NCI-H1436 (cell line): ENCODE measurements at places on chromosomes 3 and 15.

GRCh38 chr15:88489321-88489720 is 21.8 kb downstream of the MRPS11 start:
- DNase-seq: no peak

DNA sequence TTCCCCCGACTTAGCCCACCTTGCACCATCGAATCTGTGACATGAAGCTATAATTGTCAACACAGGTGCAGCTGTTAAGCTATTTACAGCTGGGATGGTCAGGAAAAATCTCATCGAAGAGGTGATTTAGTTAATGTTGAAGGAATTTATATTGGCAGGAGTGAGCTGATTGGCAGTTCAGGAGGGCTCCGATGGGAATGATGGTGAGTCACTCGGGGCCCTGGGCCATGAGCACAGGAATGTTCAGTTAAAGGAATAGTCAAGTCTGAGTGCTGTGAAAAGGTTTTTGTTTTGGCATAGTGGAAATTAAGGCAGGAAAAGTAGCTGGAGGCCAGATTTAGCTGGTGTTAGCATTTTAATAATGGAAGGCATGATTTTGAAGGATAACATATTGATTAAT is 95.7 kb downstream of the OXSM start:
- DNase-seq: no peak

DNA sequence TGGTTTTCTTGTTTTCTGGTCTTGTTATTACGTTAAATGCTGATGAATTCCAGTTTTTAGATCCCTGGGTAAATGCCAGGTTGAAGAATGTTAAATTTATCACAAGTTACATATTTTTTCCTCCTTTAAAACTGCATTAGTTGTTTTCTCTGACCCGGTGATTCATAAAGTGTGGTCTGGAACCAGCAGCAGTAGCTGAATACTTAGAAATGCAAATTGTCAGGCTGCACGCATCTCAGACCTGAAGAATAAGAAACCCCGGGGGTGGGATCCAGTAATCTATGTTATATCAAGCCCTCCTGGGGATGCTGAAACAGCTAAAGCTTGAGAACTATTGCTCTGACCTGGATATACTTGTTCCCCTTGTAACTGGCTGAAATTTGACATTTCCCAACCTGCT is 69.1 kb downstream of the PEX5L start:
- DNase-seq: no peak

GRCh38 chr3:108046247-108046646 is 44.6 kb downstream of the CD47 start:
- no peak for DNase-seq

DNA sequence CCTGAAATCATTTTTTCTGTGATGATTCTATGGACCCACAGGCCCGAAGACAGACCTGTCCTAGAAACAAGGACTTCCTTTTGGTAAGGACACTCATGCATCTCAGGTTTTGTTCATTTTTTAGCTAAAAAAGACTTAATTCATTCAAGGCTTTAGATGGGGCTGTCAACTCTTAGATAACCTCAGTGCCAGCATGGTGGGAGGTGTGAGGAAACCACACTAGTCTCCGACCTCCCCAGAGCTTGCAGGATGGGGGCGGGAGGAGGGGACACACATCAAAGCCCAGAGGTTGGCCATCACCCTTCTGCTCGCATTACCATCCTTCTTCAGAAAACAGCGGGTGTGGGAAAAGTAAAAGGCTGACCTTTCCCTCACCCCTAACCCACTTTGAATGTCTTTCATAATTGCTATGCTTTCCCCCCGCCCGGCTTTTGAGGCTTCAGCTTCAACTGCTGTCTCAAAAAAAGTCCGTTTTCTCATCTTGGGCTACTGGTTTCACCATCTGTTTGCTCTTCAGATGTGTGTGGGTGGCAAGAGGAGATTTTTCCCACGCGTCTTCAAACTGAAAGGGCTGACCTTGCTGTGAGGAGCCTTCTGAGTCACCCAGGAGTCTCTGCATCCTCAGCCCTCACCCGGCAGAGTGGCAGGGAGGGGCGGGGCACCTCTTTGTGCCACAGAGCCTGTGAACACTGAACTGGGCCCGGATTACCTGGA is 27.6 kb upstream of the CXCR6 start:
- DNase-seq: no peak

DNA sequence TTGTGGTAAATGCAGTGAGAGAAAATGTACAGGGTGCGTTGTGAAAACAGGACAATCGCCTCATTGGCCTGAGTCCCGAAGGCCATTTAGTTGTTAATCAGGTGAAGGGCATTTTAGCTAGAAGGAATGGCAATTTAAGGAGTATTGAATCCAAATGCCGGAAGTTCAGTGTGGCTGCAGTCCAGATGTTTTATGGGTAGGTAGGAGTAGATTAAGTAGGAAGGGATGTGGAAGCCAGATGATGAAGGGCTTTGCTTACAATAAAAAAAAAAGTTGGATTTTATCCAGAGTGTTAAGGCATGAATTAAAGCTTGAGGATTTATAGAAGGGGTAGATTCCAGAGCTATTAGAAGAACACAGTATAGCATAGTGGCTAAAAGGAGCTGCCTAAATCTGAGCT is 572.7 kb downstream of the NLGN1 start:
- no peak for DNase-seq

- no peak for DNase-seq
Measured at GRCh38 chr3:149535333-149535685, 60.8 kb downstream of the TM4SF4 start.

DNA sequence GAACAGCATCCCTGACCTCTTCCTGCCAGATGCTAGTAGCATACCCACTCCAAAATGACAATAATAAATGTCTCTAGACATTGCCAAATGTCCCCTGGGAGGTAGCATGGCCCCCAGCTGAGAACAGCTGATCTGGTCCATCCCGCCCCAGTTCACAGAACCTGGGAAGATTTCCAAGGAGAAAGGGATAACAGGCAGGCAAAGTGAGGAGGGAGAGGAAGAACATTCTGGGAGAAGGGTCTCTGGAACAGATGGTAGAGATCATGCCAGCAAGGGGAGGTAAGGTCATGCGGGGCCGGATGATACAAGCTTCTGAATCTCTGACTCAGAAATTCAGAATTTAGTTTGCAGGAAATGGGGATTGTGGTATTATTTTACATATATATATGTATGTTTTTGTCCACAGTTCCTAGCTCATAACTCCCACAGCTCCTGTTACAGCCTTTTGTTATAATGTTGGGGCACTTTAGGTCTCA is 192.7 kb downstream of the SUCLG2 start:
- DNase-seq: no peak

- DNase-seq: no peak
Measured at GRCh38 chr3:194732617-194733016, 46.9 kb downstream of the FAM43A start.

DNA sequence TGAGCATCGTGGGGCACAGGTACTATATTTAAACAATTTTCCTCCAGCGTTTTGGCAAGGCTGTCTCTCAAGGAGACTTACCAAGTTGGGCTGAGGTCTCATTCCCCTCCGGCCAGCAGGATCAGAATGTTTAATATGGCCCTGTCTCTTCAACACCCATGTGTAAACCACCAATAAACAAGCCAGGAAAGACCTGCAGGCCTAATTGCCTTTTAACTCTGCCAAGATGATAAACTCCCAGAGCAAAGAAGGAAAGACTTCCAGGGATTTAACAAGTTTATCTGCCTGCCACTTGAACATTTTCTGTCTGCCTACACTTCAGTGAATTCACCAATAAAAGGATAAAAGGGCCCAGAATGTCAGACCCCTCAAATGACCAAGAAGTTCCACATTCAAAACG is 130.3 kb upstream of the WNT5A start:
- no peak for DNase-seq

- no peak for DNase-seq
Measured at GRCh38 chr15:95875121-95875643, 455.3 kb upstream of the NR2F2 start.
